Fibroblast of lung (primary cell): ENCODE measurements at places on chromosomes 3 and 15. TPM values are rescaled to one million over a fixed set of nuclear protein-coding genes. Genes with fewer than 3 reads are reported as not detected.

The ALS2CL gene
- polyA plus RNA-seq: 0.46 and 4.4 TPM in 2 replicates

The SAMD7 gene
- not detected in 2 replicates for polyA plus RNA-seq

GRCh38 chr3:197444793-197445379 is 110.9 kb downstream of the BDH1 start:
- no peak for DNase-seq

DNA sequence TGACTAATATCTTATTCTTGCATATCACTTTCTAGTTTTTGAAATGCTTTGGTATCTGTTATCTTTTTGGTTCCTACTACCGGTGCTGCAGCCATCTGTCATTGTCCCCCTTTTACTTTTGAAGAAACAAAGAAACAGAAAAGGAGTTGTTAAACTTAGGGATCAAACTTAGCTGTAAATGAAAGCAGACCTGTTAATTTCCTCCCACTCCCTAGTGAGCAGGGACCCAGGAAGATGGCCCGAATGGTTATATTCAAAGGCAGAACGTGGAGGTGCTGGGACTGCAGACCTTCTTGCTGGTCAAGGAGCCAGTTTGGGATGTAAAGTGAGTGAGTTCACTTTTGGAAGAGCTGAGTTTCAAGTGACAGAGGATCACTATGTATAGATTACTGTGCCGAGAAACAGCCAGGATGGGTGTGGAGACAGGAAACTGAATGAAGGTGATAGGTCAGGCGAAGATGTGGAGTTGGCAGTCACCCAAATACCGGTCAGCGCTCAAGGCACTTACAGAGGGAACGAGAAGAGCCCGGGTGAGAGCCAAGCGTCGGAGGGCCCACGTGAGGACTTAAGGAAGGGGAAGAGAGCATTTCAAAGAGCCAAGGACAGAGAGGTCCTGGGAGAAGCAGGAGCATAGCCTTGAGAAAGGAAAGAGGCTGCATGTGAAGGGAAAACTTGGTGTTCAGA is 20.1 kb downstream of the KBTBD8 start:
- DNase-seq: peak; percentile 57
